Activated CD4-positive, alpha-beta T cell treated with anti-CD3 and anti-CD28 coated beads, Interleukin-2, Interleukin-4, amounts not matched to agents 100 ng/mL and 50 ng/mL, durations not matched to agents 16 hours and 8 hours (primary cell): ENCODE measurements at places on chromosomes 13 and 19.

GRCh38 chr13:87877477-87877876, 206.3 kb downstream of the SLITRK5 start:
- no peak for DNase-seq

DNA sequence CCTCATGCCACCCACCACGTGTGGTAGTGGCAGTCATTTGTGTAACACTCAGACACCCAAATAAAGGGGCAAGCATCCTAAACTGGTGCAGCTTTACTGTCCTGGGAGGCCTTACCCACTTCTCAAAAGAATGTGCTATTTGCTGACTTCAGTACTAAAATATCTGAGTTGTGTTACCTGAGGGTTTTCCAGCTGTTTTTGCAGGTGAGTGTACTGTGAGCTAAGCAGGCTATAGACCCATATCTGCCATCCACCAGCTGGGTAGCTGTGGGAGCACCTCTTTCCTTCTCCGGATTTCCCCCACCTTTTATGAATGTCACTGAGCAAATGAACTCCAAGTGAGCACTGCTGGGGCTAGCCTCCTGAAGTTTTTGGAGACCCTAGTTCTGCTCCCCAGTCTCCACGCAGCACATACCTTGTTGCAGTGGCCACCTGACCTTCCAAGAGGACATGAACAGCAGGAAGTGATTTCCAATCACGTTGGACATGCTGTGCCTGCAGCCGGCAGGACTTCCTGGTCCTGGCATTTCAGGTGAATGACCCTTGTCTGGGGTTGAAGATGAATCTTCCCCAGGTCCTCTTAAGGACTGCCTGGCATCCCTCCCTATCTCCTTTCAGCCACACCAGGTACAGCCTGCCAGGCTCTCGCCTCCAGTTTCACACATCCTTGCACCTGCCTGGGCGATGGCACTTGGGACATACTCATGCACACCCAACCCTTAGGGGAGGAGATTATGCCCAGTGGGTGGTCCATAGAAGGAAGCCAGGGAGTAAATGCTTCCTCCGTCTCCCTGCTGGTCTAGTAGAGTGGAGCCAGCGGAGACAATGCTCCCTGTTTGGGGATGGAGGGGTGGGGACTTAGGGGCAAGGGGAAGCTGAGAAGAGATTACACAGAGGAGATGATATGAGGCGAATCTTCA, 109.5 kb upstream of the SPATA13 start:
- no peak for DNase-seq

DNA sequence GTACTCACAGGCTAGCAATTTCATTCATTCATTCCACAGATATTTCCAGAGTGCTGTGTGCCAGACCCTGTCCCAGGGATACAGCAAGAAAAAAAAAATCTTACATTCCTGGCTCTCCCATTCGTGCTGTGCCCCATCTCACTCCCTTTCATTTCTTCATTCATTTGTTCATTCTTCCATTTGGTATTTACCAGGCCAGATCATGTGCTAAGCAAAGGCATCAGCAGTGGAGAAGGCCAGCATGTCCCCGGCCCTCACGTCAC, 2.3 kb downstream of the MAP3K10 start:
- no peak for DNase-seq

DNA sequence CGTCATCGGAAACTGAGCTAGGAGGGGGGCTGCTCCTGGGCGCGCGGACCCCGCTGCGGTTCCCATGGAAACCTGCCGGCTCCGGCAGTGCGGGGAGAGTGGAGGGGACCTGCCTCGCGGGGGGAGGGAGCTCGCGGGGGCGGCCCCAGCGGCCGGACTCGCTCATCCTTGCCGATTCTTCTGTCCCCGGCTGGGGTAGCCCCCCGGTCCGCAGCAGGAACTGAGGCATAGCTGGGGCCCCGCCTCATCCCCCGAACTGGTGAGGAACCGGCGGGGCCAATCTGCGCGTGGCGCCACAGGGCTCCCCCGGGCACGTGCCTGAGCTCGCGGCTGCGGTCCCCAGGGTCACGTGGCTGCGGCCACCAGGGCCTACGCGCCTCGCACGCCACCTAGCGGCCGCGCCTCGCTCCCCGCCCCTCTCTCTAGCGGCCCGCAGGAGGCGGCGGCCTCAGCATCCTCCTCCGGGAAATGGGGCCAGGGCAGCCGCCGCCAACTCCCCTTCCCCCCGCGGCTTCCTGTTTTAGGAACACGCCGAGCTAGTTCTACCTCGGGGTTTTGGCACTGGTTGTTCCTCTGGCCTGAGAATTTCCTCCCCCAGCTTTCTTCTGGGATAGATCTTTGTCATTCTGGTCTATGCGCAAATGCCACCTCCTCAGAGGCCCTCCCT, 1.7 kb upstream of the ELAVL3 start:
- peak; percentile 92 for DNase-seq

DNA sequence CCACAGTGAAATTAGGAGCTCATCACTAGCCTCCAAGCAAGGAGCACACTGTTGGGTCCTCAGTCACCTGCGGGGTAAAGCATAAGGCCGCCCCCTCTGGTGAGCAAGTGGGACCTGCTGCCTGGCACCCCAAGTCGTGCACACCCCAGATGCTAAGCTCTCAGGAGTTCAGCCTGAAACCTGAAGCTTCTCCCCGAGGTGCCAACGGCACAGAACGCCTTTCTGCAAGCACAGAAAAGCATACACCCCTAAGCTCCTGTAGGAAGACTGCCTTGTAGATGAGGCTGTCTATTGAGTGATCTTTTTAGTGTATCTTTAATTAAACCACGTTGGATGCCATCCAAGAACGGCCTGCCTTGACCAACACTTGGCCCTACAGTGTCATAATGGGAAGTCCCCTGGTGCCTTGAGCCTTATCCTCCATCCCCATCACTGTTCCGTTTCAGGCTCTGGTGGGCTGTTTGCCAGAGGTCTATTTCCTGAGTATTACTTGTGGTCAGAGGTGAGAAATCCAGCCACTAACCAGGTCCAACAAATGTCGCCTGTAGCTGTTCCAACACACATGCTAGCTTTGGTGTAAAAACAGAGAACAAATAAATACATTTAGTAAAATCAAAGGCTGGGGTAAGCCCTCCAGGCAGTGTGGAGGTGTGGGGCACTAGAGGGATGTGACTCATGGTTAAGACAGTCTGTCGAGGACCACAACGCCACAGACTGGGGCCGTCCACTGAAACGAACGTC, 44.8 kb downstream of the C13orf42 start:
- no peak for DNase-seq

DNA sequence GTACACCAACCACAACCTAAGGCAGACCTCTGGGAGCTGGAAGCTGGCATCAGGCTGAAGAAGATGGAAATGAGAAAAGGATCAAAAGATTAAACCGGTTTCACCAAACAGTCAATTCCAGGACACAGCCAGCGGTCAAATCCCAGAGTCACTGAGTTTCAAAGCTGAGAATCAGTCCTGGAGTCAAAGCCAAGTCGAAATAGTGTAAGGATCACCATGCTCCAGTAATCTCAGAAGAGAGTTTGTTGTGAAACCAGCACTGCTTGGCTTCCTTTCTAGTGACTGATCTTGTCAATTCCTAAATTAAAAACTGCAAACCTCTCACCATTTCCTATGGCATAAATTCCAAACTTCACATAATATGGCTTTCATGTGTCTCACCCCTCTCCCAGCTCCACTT, 198.8 kb downstream of the GPC6 start:
- DNase-seq = no peak

GRCh38 chr13:106518512-106518911, 16.9 kb downstream of the EFNB2 start:
- DNase-seq = no peak

DNA sequence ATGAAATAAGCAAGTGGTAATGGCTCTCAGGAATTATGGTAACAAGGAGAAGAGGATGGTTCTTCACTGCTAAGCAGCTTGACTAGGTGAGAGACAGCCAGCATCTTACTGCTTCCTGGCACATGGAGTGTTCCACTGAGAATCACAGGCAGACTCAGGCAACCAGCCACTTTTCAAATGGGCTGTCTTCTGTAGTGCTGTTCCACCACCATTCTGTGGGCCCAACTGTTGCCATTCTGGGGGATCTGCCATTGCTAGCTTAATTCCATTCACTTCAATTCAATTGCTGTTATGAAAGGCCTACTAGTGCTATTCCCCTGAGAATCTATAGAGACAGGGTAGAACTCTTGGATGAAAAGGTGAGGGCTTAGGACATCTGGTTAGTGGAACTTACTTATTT, 341.9 kb downstream of the KCNRG start:
- no peak for DNase-seq

- DNase-seq = no peak
Observed at GRCh38 chr19:2022289-2022688, 6.8 kb upstream of the BTBD2 start.

GRCh38 chr19:55160128-55160985, 2.8 kb upstream of the TNNI3 start:
- DNase-seq = peak; percentile 93

DNA sequence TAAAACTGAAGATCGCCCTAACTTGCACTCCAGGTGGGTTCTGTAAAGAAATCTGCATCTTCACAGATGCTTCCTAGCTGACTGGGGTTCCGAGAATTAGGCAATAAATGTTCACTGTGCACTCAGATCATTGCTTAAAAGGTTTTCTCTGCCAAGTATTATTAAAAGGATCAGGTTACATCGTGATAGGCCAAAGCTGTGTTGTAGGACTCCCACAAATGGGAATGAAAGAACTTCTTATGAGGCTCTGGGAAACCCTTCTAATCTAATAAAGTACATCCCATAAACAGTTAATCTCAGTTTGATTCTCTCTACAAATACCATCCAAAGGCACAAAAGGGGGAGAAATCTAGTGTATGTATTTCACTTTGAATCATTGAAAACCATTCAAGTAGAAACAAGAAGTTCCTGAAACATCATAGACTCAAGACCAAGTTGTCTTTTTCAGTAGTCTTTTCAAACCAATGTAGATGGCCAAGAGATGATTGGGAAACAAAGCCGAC, 7.1 kb upstream of the POU4F1 start:
- no peak for DNase-seq

DNA sequence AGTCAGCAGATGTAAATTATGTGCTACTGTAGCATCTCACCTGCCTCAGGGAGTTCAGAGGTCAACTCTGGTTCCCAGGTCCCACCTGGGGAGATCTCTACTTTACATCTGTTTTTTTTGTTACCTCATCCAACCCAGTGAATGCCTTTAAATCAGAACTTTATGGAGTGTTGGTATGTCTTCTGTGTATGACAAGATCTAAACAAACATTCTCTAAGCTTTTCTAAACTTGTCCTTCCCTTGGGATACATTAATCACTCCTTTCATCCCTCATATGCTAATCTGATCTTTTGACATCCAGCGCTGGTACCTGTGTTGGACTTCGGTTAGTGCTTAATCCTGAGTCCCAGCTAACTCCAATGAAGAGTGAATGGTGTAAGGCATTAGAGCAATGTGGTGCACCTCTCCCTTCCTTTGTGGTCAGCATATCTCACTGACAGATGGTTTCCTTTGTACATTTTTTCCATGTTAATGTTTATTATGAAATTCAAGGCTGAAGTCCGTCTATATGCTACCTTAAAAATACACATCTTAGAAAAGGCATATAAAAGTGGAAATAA, 213.4 kb downstream of the ABCC4 start:
- DNase-seq = no peak

DNA sequence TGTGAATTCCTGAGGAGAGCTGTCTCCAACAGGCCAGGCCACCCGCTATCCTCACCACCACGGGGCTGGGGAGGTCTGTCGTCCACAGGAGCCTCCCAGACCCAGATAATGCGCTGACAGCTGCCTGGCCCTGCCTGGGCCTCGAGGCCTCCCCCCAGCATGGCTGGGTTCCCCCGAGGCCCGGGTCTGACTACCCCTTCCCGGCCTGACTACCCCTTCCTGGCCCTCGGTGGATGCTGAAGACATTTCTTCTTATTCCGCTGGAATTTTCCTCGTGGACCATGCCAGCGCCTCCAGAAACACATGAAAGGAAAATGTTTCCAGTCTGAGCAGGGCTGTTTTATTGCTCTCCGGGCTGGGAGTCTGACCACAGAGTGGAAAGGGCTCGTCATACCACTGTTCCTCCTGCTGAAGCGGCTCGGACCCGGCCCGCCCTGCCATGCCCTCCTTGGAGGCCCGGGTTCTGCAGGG, 16.8 kb upstream of the COMP start:
- DNase-seq = no peak

- DNase-seq = no peak
Observed at GRCh38 chr13:91368101-91368500, 20.6 kb downstream of the MIR17HG start.

- DNase-seq = peak; percentile 78
Observed at GRCh38 chr13:24053519-24054251, 106.8 kb upstream of the SPATA13 start.
